ENCODE measurements at places on chromosomes 1 and 21.

GRCh38 chr1:239619190-239619589 lies 232.8 kb downstream of the CHRM3 start:
- no peak for DNase-seq

DNA sequence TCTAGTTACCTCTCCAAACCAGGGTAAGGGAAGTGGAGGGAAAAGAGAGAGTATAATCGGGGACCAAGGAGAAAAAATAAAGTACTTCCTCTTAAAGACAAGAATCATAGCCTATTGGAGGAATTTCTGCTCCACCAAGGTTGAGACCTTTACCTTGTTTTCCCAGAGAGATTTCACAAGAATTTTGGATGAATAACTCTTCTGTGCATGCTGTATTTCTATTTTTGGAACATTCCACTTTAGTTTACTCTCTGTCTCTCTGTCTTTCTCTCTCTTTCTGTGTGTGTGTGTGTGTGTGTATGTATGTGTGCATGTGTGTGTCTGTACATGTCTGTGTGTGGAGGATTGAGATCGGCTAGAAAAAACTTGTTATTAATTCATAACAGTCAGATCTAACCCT lies 318.4 kb upstream of the RGS18 start:
- DNase-seq = no peak

- DNase-seq = no peak
Measured at GRCh38 chr1:89754518-89754917, 66.3 kb upstream of the LRRC8D start.

- DNase-seq = no peak
Measured at GRCh38 chr1:56645677-56646305, 677 bp downstream of the PRKAA2 start.

- no peak for DNase-seq
Measured at GRCh38 chr1:159510229-159510541, 25.6 kb downstream of the OR10J5 start.

DNA sequence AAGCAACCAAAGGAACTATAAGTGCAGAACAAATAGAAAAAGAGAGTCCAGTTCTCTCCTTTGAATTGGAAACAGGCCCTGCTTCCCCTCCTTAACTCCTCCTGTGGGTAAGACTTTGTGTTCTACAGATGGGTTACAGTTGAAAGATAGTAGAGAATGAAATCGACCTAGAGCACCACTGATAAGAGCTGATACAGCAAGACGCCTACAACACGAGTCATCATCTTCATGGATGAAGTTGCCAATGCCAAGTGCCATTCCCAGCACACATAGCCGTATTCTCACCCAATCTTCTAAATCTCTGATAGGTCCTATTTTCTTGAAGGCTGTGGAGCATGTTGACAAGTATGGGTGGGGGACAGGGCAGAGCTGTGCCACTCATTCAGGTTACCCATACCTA lies 99.8 kb upstream of the CAMK1G start:
- no peak for DNase-seq

- no peak for DNase-seq
Measured at GRCh38 chr1:204904228-204904810, 33.7 kb downstream of the NFASC start.

DNA sequence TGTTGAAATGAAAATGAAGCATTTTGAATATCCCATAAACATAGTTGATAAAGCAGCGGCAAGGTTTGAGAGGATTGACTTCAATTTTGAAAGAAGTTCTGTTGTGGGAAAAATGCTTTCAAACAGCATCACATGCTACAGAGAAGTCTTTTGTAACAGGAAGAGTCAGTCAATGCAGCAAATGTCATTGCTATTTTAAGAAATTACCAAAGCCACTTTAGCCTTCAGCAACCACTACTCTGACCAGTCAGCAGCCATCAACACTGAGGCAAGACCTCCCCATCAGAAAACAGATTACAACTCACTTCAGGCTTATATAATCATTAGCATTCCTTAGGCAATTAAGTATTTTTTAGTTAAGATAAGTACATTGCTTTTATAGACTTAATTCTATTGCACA lies 33.8 kb upstream of the FCRL3 start:
- DNase-seq = no peak

DNA sequence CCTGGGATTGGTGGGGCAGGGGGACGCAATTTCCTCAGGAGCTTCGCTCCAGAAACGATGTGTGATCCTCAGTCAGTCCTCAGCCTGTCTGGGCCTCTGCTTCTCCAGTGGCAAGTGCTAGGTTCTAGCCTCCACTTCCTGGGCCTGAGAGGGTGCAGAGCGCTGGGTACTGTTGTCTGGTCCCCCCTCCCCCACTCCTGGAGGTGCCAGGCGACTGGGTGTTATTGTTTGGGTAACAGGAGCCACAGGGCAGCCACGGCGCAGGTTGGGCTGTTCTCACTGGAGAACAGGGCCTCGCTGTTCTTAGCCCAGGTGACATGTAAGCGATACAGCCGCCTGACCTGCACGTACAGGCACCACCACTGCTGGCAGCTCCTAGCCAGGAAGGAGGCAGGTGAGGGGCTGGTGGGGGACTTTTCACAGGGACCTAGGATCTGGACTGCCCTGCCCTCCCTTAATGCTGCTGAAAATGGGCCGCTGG lies 2.1 kb downstream of the RPS6KA1 start:
- DNase-seq = peak; percentile 68

DNA sequence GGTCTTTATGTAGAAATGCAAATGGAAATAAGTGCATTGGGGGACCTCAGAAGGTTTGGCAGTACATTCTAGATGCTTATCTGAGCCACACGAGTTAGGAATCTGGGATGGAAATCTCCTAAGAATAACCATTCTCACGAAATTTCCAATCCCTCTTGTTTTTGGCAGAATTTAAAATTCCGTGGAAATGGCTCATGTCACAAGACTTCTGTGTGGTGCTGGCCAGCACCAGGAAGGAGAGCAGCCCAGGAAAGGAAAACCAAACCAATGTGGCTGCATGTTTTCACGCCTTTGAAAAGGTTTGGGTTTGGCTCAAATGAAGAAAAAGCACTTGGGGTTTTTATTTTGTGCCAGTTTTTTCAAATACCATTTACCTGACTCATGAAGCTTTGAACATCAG lies 80.1 kb upstream of the KCNK2 start:
- DNase-seq = peak; percentile 26

GRCh38 chr1:181296180-181296579 lies 187.1 kb upstream of the CACNA1E start:
- DNase-seq = no peak

- no peak for DNase-seq
Measured at GRCh38 chr1:67001682-67002425, 52.1 kb downstream of the SLC35D1 start.

DNA sequence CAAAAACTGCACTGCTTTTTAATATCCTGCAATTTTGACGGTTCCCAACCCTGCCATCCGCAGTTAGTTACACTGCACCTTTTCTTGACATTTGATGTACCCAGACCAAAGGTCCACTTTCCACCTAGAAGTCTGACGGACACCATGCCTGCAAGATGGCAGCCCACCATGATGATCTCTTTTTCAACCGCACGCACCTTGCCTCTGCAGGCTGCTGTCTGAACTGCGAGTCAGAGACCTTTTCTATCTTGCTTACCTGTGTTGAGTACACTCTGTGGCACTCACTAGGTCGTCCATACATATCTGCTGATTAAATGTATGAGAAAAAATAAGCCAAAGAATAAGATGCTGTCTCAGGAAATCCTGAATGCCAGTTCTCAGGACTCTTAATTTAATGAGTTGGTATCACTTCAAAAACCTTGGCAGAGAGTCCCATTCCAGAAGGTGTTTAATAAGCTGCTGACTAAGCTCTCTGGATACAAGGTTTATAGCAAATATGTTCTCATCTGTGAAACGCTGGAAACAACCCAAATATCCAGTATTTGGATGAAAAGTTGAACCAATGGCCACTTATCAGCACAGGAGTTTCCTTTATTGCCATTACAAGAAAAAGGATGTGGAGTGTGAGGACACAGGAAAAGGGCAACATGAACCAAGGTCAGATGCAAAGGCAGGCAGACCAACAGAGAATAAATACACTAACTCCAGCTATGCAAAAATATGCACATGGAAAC lies 37.9 kb downstream of the GNG12 start:
- DNase-seq = no peak
